ENCODE measurements at places on chromosomes 4 and X. TPM values are rescaled to one million over a fixed set of nuclear protein-coding genes. Genes with fewer than 3 reads are reported as not detected.

Gene EXOC1
- total RNA-seq: 19.8 TPM

Gene TLR7
- total RNA-seq: 0.68 TPM

Gene MTMR8
- total RNA-seq: 0.41 TPM

Gene HOPX
- total RNA-seq: 59.3 TPM

Gene NRK
- 2.1 TPM for total RNA-seq

Gene GAGE12H
- total RNA-seq: not detected

Gene PTPN13
- 4.5 TPM for total RNA-seq

Gene FRG2
- total RNA-seq: not detected

Gene OTUD6A
- not detected for total RNA-seq

Gene PITX2
- not detected for total RNA-seq

Gene FHDC1
- total RNA-seq: 0.27 TPM

Gene ZNF185
- total RNA-seq: 1.9 TPM

Gene ERAS
- total RNA-seq: not detected

Gene PHF8
- total RNA-seq: 10.1 TPM

Gene ADH7
- total RNA-seq: not detected

Gene ADAMTS3
- total RNA-seq: 0.24 TPM

Gene NAP1L3
- total RNA-seq: 0.76 TPM

Gene GLOD5
- not detected for total RNA-seq

Gene NFXL1
- 3.9 TPM for total RNA-seq

All from Right ventricle myocardium inferior (tissue), 1 donor.